SHP77 (cell line): ENCODE measurements at places on chromosomes 1 and 21.

- DNase-seq, result no peak
These were observed 284.3 kb upstream of the NR5A2 start for GRCh38 chr1:199743227-199743626.

- DNase-seq, result no peak
These were observed 40.4 kb downstream of the NKAIN1 start for GRCh38 chr1:31199236-31199790.

- no peak for DNase-seq
These were observed 30.0 kb upstream of the RALGPS2 start for GRCh38 chr1:178694923-178695525.

GRCh38 chr1:75671708-75672107, 52.8 kb upstream of the ACADM start:
- no peak for DNase-seq

DNA sequence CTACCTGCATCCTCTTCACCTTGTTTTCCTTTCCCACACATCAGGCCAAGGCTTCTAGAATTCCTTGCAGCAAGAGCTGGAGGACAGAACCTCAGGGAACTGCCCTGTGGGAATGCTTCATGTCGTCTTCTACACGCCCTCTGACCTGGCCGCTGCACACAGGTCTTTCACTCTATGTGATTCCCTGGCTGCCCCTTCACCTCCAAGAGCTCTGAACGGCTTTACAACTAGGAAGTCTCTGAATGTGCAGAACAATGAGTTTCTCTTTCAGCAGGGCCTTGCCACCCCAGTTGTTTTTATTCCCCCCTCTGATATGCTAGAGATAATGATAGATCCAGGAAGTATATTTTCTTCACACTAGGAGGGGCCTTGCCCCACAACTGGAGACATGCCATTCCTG, 142.6 kb downstream of the CLIC6 start:
- no peak for DNase-seq

- DNase-seq, result peak; percentile 78
These were observed 228.2 kb upstream of the PROX1 start for GRCh38 chr1:213759359-213760181.

DNA sequence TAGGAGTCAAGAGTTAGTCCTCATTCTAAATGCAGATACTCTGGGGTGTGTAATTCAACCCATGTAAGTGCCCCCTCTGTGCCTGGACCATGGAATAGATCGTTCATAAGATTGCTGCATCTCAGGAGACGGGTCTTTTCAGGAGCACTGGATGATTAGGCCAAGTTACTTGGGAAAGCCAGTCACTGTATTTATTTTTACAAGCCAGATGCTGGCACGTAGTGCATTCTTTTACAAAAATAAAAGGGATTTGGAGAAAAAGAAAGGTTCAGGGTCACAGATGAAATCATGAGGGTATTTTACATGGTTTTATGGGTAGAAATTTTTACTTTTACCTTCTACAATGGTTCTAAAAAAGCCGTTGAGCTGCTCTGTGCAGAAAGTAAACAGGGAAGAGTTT, 102.6 kb upstream of the UBE2U start:
- DNase-seq, result no peak

DNA sequence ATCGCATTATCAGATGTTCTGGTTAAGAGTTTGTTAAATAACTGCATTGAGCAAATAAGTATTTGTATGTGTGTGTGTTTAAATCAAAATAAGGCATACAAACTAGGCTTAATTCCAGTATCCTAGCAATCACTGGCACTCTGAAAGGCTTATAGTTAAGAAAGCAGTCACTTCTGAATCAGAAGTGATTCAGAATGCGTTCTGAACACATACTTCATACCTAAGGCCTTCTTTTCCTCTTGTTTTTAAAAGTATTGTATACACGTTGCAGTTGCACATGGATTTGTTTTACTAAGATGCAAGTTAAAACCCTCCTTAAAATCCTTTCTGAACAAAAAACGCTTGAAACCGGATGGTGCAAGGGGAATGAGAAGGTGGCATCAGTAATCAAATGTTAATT, 238.4 kb upstream of the DMRTA2 start:
- no peak for DNase-seq

- DNase-seq, result no peak
These were observed 33.5 kb upstream of the DPT start for GRCh38 chr1:168762473-168762872.

GRCh38 chr1:54967372-54967771, 13.1 kb upstream of the TMEM61 start:
- DNase-seq, result no peak

DNA sequence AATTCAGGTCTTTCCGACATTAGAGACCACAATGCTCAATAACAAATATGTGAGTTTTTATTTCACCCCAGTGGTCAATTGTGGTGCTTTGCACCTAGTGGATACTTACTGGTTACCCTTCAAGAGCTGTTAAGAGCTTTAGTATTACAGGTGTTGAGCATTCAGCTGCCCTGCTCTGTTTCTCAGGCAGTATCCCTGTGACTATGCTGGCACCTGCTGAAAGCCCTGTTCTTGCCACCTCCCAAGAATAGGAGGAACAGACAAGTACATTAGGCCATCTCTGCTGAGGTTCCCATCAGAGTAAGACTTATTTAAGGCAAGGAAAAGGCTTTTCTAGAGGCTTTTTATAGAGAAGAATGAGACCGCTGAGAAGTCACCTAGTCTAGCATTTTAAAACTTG, 60.8 kb downstream of the NOS1AP start:
- DNase-seq, result no peak

DNA sequence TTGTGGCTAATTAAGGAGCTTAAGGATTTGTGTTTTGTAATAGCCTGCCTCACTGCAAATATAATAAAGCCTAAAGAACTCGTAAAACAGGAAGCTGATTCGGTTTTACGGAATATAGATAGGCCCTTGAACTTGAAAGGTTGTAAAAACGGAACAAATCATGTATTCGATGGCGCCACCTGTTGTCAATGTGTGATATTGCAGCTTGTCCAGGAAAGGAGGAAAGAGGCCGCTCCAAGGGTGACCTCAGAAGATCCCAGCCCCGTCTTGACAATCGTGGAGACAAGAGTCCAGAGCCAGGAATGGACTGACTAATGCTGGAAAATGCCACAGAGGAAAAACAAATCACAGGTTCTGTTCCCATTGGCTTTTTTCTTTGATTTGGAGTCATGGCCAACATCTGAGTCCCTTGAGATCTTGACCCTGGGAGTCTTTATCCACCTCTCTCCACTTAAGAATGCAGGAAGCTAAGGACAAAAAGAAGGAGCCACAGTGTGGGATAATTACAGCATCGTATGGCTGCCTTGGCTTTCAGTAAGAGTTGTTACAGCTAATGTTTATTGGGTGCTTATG, 7.0 kb upstream of the IGSF21 start:
- peak; percentile 40 for DNase-seq

- DNase-seq, result no peak
These were observed 107.7 kb upstream of the COL6A1 start for GRCh38 chr21:45873866-45874265.

GRCh38 chr1:208233546-208233945, 10.6 kb downstream of the PLXNA2 start:
- DNase-seq, result peak; percentile 96

DNA sequence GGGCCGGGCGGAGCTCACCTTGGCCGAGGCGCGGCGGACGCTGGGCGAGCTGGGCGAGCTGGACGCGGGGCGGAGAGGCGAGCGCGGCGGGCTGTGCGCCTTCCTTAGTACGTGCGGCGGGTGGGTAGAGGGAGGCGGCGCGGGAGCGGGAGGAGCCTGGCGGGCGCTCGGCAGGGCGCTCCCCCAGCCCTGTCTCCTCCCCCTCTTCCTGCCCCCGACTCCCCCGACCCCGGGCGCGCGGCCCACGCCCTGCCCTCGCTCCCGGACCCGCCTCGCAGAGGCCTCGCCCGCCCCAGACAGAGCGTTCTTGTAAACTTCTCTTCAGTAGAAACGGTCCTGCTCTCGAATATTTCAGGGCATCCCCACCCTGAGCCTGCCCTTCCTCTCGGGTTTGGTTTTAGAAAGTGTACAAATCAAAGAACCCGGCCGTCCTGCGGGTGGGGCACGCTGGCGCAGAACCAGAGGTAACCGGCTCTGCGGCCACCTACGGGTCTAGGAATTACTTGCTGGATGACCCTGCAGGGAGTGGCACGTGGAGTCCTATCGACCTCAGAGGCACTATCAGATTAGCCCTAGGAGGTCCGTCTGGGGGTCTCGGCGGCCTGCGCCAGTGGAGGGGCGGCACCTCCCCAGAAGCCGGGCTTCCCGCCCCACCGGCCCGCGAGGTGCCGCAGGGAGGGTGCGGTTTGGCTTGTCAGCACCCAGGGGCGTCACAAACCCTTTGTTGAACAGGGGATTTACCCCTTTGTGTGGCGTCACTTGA, at the start of gene S100A10:
Gene S100A10, minus strand, starts transcription at position 126 of the 763 bp plus-strand sequence. CDS start 7,629 bp downstream, outside the sequence.
- no peak for DNase-seq

DNA sequence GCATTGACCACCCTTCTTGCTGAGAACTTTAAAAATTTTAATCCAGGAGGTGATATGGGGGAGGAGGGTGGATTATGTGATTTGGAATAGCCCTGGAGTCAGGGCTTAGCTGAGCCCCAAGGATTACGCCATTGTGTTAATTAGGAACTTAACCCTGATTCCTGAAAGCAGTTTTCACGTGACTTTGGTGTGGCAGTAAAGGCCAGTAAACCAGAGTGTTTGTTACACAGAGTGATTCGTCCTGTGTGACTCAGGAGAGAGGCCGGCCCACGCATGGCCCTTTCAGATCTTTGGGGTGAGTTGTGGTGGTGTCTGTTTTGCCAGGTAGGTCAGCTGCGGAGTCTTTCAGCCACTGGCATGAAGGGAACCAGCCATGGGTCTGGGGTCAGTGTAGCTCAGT, 107.6 kb downstream of the NOS1AP start:
- DNase-seq, result no peak

GRCh38 chr1:41003127-41003639, 18.3 kb downstream of the SLFNL1 start:
- no peak for DNase-seq

DNA sequence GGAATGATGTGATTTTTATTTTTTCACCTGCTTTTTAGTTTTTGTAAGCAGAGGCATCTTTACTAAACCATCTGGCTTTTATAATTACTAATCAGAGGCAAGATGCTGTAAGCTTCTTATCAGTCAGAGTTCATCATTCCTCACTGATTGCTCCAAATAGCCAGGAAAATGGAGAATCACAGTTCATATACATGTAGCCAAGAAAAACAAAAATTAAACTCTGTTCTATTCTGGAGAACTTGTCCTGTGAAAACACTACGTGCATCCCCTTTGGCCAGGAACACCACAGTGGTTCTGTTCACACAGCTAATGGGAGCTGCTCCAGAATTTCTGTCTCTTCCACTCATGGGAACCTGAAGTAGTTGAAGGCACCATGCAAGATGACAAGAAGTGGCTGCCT, 725.5 kb upstream of the CHRM3 start:
- no peak for DNase-seq

DNA sequence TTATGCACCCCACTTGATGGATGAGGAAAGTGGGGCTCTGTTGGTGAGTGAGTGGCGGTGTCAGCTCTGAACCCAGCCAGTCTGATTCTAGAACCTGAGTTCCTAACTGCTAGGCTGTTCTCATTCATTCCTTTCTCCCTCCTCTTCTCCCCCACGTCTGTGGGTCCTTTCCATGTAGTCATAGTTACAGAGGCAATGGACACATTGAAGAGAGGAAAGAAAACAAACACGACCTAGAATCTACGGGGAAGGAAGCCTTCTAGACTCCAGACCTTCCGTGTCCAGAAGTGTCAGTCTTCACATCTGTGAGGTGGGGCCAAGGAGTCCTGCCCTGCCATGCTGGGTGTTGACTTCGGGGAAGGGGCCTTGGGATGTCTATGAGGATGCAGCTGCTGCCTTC, 115.8 kb upstream of the WNT4 start:
- DNase-seq, result no peak

GRCh38 chr1:11080931-11081330, 18.7 kb downstream of the EXOSC10 start:
- DNase-seq, result no peak

DNA sequence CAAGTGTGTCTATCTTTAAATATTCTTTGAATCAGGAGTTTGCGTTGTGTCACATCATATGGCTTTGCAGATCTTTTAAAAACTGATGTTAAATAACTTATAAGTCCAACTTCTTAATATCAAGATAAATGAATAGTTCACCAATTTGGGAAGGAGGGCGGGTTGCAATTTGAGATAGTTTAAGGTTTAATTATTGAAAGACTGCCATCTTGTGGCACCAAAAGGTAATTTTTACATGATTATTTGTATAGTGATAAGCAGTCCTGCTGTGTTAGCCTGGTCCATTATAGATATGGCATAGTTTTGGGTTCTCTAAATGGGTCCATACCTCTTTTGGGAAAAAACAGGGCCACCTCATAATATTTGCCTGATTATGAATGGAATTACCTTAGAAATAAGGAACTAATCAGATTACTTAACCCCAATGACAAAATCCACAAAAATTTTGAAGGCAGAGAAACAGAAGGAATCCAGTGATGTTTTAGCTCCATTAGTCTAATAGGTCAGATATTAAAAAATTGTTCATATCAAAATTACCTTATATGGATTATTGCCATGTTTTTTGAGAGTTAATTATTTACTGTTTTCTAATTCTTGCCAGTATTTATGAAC, 64.3 kb downstream of the PRKAA2 start:
- DNase-seq, result peak; percentile 46

DNA sequence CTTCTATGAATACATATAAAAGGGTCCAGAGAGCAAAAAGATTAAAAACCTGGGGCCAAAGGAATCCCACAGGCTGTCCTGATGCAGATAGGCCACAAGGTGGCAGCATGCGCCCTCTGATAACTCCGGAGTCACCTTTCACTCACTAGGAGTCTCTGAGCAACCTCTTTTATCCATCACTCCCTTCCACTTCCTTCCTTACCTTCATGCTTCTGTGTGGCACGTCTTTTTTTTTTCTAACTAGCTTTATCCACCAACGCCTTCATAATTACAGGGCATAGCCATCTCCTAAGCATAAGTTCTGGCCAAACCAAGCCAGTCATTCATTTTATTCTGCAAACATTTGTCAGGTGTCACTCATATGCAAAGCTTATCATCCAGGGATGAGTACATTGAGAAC, 3.9 kb upstream of the PGLYRP4 start:
- peak; percentile 78 for DNase-seq

DNA sequence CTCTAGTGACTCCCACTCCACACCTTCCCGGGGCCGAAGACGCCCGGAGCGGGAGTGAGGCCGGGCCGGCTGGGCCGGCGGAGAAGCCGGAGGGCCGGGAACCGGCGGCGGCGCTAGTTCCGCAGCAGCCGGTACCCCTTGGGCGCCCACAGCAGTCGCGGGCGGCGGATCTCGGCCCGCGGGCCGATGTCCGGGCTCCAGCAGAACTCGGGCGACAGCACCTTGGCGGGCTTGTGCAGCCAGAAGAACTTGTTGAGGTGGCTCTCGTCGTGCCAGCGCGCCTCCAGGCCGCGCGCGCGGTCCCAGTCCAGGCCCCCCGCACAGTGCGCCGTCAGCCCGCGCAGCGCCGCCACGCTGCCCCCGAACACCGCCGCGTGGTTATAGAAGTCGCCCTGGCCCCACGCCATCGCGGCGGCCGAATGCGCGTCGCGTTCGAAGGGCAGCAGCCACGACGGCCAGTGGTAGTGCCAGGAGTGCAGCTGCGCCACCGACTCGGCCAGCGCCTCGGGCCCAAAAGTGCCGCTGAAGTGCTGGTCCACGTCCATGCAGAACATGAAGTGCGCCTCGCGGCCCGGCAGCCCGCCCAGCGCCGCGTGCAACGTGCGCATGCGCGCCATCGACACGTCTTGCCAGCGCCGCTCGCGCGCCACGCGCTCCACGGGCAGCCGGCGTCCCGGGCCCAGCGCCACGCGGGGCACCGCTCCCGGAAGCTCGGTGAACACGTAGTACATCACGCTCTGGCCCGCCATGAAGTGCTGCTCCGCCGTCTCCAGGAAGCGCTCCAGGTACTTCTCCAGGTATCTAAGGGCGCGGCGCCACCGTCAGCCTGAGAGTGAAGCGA, 14.0 kb downstream of the A3GALT2 start:
- no peak for DNase-seq
